Small intestine (tissue), 16 donors: ENCODE measurements at places on chromosomes 3 and 15. TPM values are rescaled to one million over a fixed set of nuclear protein-coding genes. Genes with fewer than 3 reads are reported as not detected.
A peak's percentile ranks its signal among the peaks of the same experiment; 100 is the strongest.

GP5 gene
- polyA plus RNA-seq, result 0.18 TPM

LRRC31 gene
- polyA plus RNA-seq, result 26.4 TPM

ROPN1 gene
- polyA plus RNA-seq, result not detected

OIP5 gene
- polyA plus RNA-seq, result not detected

SH2D7 gene
- polyA plus RNA-seq, result 1.7 TPM

ELL3 gene
- polyA plus RNA-seq, result 45.4 TPM

GATA2 gene
- polyA plus RNA-seq, result 1.1 TPM

ROBO2 gene
- polyA plus RNA-seq, result 19.9 TPM

DISP2 gene
- 12.2 TPM for polyA plus RNA-seq

RARRES1 gene
- polyA plus RNA-seq, result 32.5 TPM

GOLGA6L6 gene
- polyA plus RNA-seq, result not detected

DNA sequence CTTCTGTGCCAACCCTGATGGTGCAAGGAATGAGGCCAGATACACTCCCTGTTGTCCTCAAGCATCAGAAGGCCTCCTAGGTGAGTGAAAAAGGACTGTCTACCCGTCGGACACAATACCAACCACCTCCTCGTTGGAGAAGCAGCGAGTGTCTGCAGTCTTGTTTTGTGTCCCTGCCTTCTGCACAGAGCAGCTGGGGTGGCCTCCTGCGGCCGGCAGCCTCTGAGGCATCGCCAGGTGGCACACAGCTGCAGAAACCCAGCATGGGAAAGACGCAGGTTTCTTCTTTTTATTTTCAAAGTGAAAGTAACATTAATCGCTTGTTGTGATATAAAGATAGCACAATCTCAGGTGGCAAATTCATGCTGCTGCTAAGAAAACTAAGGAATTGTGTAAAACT lies 509.9 kb downstream of the OCA2 start:
- DNase-seq, result no peak

DNA sequence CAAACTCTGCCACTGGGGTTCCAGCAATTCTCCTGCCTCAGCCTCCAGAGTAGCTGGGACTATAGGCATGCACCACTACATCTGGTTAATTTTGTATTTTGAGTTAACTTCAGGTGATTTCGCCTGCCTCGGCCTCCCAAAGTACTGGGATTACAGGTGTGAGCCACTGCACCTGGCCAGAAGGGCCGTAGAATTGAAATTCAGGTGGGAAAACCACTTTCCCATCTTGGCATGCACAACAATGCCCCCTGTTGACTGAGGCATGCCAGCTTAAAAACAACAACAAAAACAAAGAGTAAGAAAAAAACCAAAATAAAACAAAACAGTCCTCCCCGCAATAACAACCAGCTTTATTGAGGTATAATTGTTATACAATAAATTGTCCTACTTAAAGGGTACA lies 32.6 kb upstream of the RAB11A start:
- no peak for DNase-seq

DNA sequence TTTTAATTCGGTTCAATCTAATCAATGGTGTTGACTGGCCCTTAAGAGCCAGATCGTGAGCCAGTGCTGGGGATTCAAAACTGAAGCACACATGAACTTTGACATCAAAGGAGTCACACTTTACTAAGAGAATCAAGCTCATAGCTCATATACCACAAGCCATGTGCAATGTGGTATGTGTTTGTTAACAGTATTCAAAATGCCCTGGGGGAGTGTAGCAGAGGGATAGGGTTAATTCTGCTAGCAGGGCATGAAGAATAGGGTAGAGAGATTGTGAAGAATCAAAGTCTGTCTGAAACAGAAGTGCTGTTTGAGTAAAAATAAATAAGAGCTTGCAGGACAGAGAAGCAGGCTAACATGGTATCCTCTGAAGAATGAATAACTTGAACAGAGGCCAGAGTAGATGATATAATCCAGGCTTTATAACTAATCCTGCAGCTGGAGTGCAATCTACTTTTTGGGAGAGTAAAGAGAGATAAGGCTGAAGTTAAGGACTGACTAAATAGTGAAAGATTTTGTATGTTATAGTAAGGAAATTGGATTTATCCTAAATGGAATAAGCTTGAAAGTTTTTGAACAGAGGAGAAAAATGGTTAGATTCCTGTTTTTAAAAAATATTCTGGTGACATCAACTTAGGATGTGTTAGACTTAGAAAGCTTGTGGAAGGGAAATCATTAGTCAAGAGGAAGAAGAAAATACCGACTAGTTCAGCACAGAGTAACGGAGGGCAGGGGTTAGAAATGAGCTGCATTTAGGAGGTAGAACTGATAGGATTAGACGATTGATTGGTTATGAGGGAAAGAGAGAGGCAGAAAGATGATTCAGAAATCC lies 292.0 kb downstream of the NFKBIZ start:
- no peak for DNase-seq

GRCh38 chr15:63372753-63373152 lies 8.9 kb downstream of the CA12 start:
- DNase-seq, result no peak

DNA sequence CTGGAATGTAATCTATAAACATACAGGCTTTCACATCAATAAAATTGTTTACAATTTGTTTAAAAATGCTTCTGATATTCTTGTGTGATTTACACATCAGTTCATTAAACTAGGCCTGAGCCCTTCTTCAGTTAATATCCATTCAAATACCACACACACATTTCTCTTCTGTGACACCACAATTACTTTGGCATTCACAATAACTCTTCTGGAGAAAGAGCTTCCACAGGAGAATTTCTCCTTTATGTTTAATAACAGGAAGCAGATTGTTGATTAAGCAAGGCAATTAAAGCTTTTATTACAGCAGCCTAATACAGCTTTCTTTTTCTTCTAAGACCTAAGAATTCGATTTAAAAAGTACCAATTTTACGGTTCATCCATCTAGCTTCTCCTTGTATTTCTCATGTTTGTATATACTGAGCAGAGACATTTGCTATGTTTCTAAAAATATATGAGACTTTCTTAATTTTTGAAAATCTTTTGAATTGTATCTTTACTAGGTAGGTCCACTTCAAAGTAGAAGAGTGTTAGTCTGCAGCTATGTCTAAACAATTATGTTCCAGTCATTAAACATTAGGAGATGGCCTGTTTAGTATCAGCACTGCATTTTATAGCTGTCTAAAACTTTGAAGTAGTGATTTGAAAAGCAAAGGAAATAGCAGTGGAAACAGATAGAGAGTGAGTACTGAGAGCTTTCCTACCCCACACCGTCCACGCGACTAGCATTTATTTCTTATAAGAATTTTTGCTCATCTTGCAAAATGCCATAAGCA lies 511.1 kb upstream of the UBE2E2 start:
- no peak for DNase-seq

GRCh38 chr3:149216193-149216869 lies 5.3 kb downstream of the CP start:
- DNase-seq, result peak; percentile 54

- DNase-seq, result no peak
These were observed 57.6 kb downstream of the HEG1 start for GRCh38 chr3:124998247-124998630.

GRCh38 chr3:152474585-152474984 lies 205.9 kb downstream of the MBNL1 start:
- DNase-seq, result peak; percentile 48

- peak; percentile 70 for DNase-seq
These were observed 130.0 kb downstream of the FRMD4B start for GRCh38 chr3:69255928-69256327.

DNA sequence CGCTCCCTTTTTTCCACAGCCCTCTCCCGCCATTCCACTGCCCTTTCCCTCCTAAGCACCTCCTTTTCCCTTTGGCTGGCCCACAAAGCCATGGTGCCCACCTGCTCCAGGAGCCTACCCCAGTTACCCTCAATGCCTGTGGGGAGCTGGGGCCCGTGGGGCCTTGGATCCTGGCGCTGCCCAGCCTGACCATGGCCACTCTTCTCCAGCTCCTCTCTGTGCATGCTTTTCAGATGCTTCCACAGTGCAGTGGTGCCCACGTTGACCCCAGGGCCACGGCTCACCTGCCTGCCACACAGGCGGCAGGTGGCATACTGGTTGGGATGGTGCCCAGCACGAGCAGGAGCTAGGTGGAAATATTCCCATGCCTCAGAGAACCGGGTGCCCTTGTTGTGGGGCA lies 1.5 kb downstream of the ZBED2 start:
- DNase-seq, result no peak

DNA sequence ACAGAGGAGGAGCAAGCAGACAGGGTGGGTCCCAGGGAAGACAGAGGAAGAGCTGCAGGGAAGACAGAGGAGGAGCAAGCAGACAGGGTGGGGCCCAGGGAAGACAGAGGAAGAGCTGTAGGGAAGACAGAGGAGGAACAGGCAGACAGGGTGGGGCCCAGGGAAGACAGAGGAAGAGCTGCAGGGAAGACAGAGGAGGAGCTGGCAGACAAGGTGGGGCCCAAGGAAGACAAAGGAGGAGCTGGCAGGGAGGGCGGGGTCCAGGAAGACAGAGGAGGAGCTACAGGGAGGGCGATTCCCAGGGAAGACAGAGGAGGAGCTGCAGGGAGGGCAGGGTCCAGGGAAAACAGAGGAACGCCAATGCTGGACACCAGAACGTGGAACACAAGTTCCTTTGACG lies 66.5 kb downstream of the PLXNA1 start:
- DNase-seq, result no peak

DNA sequence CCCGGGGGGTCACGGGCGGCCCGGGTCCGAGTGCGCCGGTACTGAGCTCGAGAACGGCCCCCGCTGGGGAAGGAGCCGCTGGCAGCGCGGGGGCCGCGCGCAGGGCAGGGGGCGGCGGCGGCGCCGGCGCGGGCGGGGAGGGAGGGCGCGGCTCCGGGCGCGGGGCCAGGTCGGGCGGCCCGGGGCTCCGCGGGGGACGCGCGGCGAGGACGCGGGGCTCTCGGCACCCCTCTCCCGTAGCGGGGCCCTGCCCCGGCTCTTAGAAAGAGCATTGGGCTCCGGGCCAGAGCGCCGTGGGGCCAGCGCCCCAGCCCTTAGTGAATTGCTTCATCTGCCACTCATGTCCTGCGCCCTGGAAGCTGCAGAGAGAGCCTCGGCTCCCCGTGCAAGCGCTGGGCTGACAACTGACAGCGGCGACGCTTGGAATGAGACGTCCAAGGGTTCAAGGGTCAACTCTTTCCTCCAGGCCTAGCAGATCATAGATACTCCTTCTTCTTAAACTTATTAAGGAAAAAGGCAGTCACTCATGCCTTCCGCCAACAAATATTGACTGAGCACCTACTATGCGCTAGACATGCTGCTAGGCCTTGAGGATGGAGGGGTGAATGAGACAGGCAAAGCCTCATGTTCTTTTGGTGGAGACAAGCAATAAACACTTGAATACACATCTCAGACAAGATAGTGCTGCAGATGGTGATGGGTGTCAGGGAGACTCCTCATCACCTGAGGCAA lies 140.8 kb downstream of the SMAD6 start:
- DNase-seq, result peak; percentile 93

GRCh38 chr3:69948246-69948862 lies 51.2 kb upstream of the SAMMSON start:
- peak; percentile 39 for DNase-seq

GRCh38 chr3:105385179-105385578 lies 18.5 kb downstream of the ALCAM start:
- DNase-seq, result no peak

GRCh38 chr15:76155731-76156130 lies 95.9 kb downstream of the TMEM266 start:
- DNase-seq, result no peak

- no peak for DNase-seq
These were observed 19.8 kb upstream of the SMAD6 start for GRCh38 chr15:66682246-66682645.

GRCh38 chr3:4271834-4272233 lies 31.3 kb upstream of the SETMAR start:
- peak; percentile 14 for DNase-seq

- DNase-seq, result no peak
These were observed 683 bp upstream of the CPEB1 start for GRCh38 chr15:82647835-82648256.

GRCh38 chr3:41317718-41318117 lies 118.4 kb downstream of the CTNNB1 start:
- peak; percentile 8 for DNase-seq

GRCh38 chr15:72288796-72289596 lies 16.6 kb upstream of the PARP6 start:
- no peak for DNase-seq

DNA sequence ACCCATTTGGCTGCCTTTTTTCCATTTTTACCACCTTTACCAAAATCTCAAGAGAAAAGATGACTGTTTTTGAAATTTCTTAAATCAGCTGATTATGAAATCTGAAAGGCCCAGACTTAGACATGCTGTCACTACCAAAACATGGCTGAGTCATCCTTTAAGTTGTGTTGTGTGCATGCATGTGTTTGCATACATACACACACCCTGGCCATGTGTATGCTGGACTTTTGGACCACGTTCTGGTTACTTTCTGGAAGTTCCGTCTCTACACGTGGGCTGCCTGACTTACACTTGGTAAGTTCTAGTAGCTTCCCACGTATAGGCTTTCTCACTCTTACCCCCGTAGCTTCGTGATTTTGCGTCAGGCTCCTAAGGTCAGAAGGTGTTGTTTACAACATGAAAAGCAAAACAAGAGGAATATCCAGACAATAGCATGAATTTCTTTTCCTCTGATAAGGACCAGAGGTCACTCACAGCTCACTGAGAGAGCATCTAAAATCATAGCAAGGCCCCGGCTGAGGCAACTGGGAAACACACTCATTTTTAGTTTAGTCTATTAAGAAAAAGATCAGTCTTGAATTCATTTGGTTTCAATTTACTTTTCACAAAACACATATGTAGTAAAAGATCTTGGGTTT lies 62.4 kb downstream of the COL8A1 start:
- no peak for DNase-seq

DNA sequence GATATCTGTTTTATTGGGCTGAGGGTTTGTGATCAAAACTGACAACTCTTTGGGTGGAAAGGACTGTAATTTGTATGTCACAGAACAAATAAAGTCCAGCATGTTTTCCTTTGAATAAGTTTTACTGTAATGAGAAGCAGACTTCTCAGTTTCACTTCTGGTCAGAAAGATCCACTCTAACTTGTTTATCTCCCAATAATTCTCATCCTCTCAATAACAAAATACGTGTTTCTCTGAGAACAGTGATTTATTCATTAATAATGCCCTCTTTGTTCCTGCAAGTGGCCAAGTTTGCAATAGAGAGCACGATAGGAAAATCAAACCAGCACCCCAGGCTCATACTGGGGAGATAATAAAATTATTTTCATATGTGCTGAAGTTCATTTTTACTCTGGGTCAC lies 190.6 kb downstream of the CNTN3 start:
- no peak for DNase-seq

- DNase-seq, result no peak
These were observed 192.9 kb downstream of the ADAMTSL3 start for GRCh38 chr15:83846847-83847246.
